ENCODE measurements at places on chromosomes 12 and 14.

DNA sequence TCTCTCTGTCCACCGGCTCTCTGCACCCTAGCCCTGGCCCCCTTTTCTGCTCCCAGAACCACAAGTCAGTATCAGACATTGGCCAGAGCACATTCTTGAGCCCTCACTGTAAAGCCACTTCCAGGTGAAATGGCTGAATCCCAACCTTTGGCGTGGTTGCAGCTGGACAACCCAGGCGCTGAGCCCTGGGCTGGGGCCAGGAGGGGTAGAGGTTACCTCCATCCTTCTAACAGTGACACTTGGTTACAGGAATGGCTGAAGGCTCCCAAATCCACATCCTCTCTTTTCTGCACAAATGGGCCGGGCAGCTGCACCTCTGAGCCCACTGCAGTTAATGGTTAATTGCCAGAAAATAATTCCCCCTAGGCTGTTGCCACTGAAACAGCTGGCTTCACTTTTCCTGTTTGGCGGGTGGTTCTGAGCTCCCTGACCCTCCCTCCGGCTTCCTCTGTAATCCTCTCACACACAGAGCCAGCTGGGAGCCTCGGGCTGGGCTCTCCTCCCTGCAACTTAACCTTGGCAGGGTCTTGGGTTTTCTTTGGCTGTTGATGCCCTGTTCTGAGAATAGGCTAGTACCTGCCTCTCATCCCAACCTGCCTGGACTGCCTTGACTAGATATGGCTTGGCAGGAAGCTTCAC, 44.1 kb downstream of the TSPAN11 start:
- DNase-seq: no peak

DNA sequence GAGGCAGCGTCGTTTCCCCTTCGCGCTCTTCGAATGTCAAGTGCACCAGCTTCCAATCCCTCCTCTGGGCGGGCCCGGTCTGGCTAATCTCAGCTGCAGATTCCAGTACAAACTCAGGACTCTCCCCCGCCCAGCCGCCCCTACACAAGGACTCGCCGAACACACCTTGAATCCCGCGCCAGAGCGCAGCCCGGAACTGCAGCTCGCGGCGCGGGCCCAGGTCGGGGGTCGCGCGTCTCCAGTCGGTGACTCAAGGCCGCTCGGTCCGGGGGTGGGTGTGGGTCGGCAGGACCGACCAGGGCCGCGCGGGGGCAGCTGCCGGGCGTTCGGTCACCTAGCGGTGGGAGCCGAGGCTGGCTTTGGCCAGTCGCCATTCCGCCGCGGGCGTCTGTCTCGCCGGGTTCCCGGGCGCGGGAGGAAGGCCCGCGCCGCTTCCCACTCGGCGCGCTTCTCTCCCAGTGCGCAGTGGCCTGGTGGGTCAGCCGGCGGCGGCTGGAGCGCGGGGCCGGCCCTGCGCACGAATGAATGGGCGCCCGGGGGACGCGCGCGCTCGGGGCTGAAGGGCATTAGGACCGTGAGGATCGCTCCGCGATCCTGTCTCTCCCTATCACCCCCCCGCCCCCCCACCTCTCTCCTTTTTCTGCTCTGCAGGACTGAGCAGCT, at the start of gene GALNT16:
Gene GALNT16, plus strand, starts transcription at position 632 of the 663 bp plus-strand sequence. CDS start 133 bp downstream, outside the sequence.
- DNase-seq: no peak

- DNase-seq: no peak
Observed at GRCh38 chr14:95128140-95128539, 29.2 kb downstream of the DICER1 start.

DNA sequence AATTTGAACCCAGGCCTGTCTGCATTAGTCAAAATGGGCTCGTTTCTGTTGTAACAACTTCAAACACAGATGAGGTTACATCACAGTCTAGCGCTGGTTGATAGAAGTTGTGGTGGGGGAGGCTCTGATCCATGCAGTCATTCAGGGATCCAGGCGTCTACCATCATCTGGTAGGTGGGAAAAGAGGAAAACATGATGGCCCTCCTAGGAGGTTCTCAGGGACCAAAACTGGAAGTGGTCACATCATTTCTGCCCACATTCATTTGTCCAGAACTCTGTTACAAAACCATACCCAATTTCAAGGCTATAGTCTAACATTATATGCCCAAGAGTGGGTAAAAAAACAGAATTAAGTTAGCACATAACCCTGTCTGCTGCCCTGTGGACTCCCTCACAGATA, 135.1 kb downstream of the PHETA1 start:
- DNase-seq: no peak

DNA sequence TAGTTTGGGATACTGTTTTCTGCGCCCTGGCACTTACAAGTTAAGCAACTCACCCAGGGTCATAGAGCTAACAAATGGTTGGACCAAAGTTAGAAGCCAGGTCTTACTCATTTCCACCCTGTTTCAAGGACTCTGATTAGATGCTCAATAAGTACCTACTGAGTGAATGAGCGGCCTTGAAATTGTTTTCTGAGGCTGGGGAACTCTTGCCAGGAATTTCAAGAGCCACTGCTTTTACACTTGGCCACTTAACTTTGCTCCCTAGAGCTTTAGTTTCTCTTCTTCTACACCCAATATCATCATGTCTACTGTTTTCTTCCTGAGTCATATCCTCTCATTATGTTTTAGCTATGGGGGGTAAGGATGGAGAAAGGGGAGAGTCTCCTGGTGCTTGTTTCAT, 431.6 kb downstream of the ZFP36L1 start:
- DNase-seq: no peak

DNA sequence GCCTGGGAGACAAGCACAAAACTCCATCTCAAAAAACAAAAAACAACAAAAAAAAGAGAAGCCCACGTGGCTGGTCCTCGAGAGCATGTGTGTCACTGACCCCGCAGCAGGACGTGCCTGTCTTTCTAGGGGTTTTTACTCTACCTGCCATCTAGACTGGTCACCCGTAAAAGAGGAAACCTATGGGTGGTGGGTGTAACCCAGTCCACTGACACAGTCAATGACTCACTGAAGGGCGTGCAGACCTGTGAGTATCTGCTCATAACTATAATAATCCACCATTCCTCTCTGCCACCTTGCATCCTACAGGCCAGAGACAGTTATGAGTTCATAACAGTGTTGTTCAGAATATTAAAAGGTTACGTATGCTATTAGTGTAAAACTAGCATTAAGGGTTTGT, 4.6 kb downstream of the GOLGA3 start:
- DNase-seq: no peak

DNA sequence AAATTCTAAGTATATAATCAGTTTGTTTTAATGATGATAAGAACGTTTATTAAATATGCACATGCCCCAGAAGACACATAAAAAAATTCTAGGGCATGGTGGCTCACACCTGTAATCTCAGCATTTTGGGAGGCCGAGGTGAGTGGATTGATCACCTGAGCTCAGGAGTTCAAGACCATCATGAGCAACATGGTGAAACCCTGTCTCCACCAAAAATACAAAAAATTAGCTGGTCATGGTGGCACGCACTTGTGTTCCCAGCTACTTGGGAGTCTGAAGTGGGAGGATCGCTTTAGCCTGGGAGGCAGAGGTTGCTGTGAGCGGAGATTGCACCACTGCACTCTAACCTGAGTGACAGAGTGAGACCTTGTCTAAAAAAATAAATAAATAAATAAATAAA, 4.0 kb downstream of the CD69 start:
- no peak for DNase-seq

Data from activated CD4-positive, CD25-positive, alpha-beta regulatory T cell treated with anti-CD3 and anti-CD28 coated beads, Interleukin-2, amount 50 U/mL, for 16 hours (primary cell).